Astrocyte of the hippocampus (primary cell): ENCODE measurements at places on chromosomes 12 and 14.

DNA sequence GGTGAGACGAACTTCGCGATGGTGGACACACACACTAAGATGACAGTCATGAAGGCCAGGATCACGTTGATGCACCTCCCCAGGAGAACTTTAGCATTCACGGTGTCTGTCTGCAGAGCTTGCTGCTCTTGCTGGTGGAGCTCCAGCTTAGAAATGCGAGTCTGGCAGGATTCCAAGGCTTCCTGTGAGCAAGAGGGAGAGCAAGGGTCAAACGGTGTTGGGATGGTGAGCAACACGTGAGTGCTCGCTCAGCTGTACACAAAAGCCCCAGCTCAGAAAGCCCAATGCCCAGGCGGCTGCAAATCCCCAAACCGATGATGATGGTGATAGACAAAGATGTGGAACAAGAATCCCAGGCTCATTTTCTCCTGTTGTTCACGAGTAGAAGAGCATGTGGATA, 78.8 kb downstream of the TMCC3 start:
- peak; percentile 48 for DNase-seq

DNA sequence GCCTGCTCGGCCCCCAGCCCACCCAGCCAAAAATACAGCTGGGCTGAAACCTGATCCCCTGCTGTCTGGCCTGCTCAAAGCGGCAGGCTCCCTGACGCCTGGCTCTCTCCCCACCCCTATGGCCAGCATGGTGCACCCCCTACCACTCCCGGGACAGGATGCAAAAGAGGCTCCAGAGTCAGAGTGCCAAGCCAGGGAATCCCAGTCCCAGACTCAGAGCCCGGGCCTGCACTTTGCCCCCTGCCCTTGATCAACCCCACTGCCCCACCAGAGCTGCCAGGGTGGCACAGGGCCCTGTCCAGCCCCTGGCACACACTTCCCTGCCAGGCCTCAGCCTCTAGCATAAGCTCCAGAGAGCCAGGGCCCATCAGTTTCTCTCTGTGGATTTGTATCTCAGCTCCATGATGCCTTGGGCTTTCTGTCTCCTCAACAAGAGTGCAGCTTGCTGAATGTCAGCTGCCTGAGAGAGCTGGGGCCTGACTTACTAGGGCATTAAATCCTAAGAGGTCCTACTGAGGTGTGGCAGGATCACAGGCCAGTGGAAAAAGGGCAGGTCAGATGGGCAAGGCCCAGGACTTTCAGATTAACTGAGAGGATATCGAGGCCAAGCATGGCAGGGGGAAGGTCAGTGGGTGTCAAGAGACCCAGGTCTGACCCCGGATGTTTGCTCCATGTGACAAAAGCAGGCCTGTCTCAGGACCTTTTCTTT, 13.9 kb downstream of the ACVRL1 start:
- DNase-seq = no peak

GRCh38 chr12:27333403-27334009, 870 bp downstream of the BMAL2 start:
- DNase-seq = peak; percentile 54

DNA sequence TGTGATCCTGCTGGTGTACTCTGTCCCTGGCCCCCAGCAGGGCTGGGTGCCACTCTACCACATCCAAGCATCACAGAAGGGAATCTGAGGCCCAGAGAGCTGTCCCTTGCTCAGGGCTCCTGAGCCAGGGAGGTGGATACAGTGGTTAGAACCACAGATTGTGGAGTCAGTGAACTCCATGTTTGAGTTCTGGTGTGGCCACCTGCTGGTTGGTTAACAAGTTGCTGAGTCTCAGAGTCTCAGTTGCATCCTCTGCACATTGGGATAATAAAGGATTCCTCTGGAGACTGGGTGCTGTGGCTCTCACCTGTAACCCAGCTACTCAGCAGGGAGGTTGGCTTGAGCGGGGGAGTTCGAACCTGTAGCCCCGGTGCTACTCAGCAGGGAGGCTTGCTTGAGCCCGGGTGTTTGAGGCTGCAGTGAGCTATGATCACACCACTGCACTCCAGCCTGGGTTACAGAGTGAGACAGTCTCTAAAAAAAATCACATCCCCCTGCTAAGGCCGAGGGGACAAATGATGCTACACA, 39.4 kb downstream of the MVK start:
- peak; percentile 20 for DNase-seq

GRCh38 chr12:63021116-63021515, 86.2 kb upstream of the PPM1H start:
- no peak for DNase-seq
